ENCODE measurements at places on chromosomes 6 and 20.

- no peak for DNase-seq
Measured at GRCh38 chr6:134314006-134314821, 3.7 kb downstream of the SGK1 start.

GRCh38 chr6:5960456-5960855, 46.3 kb downstream of the NRN1 start:
- DNase-seq: no peak

GRCh38 chr20:40961686-40962640, 66.7 kb upstream of the TOP1 start:
- DNase-seq: no peak

- DNase-seq: no peak
Measured at GRCh38 chr6:165936660-165937059, 231.0 kb downstream of the TBXT start.

- no peak for DNase-seq
Measured at GRCh38 chr6:117938311-117938995, 31.4 kb downstream of the SLC35F1 start.

DNA sequence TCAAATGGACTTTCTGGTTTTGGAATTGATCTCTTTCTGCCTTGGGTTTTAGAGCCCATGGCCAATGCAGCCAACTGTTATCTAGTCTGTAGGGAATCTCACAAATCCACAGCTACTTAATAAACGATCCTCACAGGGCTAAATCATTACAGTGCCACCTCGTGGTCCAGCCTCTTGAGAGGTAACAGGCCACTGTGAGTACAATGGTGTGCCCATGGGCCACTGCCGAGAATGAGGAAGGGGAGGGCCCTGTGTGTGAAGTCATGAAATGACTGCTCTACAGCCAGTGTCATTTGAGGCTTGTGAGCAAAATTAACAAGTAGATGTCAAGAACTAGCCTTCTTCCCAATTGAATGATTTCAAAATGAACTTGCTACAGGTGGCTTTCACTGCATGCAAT, 54.3 kb upstream of the GMPR start:
- DNase-seq: no peak

- peak; percentile 64 for DNase-seq
Measured at GRCh38 chr6:170271771-170272314, 19.0 kb downstream of the DLL1 start.

DNA sequence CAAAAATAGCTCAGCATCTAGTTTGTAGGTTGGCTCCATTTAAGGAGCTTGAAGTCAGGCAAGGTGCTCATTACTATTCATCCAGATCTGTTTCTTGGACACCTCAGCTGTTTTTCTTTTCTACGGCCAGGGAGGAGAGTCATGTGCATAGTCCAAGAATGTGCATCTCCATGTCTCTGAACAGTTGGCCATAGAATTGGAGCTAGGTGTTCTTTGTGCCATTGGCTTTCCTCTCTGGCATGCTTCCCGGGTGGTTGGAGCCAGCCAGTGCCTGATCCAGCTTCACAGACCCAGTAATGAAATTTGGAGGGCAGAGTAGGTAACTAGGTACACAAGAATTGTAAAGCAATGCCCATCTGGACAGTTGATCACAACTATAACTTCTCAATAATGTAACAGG, 21.6 kb downstream of the EYA4 start:
- no peak for DNase-seq

GRCh38 chr20:21126581-21126870, 644 bp downstream of the KIZ start:
- no peak for DNase-seq

- DNase-seq: no peak
Measured at GRCh38 chr6:9455864-9456658, 958.8 kb downstream of the TFAP2A start.

- DNase-seq: no peak
Measured at GRCh38 chr6:3835055-3835731, 14.0 kb upstream of the FAM50B start.

- DNase-seq: no peak
Measured at GRCh38 chr20:32526125-32526524, 59.0 kb downstream of the NOL4L start.

- DNase-seq: no peak
Measured at GRCh38 chr6:21019614-21020013, 485.4 kb downstream of the CDKAL1 start.

Data from activated CD8-positive, alpha-beta memory T cell treated with anti-CD3 and anti-CD28 coated beads for 4 hours (primary cell).